ENCODE measurements at places on chromosomes 12 and 14.

DNA sequence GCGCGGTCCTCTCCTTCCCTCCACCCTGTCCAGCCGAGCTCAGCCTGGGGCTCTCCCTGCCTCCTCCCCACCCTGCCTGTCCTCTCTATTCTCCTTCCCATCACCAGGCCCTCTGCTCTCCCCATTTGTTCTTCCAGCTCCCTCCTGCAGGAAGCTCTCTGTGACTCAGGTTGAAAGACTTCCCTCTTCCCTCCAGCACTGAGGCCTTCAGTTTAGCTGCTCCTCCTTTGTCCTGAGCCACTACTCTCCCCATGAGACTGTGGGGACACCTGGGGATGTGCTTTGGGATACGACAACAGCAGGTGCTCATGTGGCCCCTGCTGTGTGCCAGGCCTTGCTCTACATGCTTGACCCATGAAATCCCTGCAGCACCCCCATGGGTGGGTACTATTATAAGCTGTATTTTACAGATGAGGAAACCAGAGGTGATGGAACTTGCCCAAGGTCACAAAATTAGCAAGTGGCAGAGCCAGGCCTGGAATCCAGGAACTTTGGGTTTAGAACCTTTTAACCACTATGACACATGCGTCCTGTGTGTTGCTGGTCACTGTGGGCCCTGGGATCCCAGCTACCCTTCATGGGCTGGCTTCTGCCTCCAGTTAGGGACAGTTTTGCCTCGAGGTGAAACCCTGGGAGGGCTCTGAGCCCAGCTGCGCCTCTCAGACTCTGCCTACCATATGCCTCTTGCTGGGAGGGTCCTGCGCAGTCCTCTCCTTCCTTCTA is 5.5 kb downstream of the KRT80 start:
- DNase-seq: no peak

- DNase-seq: no peak
These were observed 21.9 kb upstream of the EIF5 start for GRCh38 chr14:103312006-103312635.

DNA sequence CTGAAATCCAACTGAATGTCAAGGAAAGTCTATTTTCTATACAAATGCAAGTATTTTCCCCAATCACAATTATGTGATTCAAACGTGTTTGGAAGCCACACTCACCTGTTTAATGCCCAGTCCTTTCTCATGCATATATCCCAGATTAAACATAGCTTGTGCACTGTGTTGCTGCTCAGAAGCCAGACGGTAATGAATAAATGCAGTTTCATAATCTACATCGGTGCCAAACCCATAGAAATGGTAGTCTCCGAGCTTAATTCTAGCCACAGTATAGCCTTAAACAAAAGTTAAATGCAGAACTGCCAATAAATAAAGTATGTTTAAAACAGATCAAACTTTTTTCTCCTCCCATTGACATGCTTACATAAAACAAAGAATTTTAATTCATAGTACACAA is 49.5 kb downstream of the SEL1L start:
- no peak for DNase-seq

DNA sequence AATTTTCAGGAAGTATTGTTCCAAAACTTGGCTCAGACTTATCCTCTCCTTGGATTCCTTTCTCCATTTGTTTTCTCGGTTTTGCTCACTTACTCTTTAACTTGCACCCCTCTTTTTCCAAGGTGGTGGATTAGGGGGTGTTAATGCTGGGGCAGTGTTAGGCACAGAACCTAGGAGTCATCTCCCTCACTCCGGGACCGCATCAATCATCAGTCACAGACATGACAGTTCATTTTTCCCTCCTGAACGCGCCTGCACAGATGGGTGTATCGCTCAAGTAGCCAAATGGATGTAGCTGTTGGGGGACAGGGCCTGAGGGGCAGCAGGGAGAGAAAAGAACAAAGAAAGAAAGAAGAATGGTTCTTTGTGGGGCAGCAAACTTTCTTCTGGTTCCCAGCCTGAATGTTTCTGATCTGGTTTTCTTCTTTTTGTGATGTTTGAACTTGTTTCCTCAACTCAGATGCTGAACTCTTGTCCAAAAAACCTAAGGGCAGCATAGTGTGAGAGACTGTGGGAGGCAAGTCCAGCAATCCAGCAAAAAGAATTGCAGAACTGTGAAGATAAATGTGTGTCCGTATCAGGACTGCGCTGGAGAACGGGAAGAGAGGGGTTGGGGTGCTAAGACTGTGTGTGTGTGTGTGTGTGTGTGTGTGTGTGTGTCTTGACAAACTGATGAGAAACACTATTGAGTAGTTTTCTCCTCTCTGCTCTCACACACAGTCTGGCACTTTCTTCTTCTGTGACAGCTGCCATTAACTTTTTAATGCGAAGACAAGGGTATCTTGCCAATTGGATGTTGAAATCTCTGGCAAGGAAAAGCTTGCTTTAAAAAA is 131.1 kb downstream of the FBXL14 start:
- DNase-seq: no peak

DNA sequence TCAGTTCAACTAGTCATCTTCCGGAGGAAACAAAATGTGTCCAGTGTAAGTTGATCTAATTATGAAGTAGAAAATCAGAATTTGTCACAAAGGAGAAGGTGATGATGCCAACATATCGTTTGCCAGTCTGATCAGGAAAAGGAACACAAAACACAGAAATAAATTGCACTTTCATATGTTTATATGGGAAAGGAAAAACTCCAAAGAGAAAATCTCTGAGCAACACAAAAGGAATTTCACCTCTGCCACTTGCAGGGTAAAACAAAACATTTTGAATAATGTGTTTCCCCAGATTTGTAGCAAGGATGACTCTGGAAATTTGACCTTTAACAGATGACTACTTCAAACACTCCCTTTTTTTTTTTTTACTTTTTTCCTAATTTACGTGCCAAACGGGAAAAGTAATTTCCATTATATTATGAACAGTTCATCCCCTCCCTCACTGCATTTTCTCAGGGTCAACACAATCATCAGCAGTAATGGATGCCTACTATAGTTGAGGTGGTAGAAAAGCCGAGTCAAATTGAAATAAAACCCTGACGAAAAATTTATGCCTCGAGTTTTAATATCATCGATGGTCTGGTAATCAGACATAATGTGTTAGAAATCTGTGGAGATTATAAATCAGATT is 25.6 kb downstream of the MGAT4C start:
- no peak for DNase-seq

- no peak for DNase-seq
These were observed 100.8 kb downstream of the CCER1 start for GRCh38 chr12:90854136-90854689.

GRCh38 chr12:88946372-88946997 is 366.2 kb upstream of the KITLG start:
- DNase-seq: no peak

- DNase-seq: no peak
These were observed 105.6 kb downstream of the DAAM1 start for GRCh38 chr14:59293935-59294661.

GRCh38 chr14:105605464-105606304 is 79.3 kb downstream of the TMEM121 start:
- DNase-seq: no peak

DNA sequence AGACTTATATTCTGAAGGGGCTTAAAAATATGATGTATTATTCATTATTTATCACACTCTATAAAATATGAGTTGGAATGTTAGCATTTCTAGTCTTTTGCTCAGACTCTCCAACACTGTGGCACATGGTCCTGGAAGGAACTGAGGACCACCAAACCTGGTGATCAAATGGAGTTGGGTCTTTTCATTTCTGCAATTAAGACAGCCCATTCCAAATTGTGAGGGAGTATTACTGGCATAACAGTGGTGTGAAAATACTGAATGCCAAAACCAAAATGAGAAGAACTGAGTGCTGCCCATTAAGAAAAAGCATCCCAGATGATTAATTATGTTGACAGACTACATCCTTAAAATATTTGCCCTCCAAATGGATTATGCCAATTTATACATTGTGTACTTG is 90.8 kb downstream of the NPAS3 start:
- no peak for DNase-seq

All from stimulated activated CD8-positive, alpha-beta memory T cell treated with anti-CD3 and anti-CD28 coated beads, Interleukin-4, amount 100 ng/mL, for 4 hours (primary cell).